Activated naive CD4-positive, alpha-beta T cell treated with anti-CD3 and anti-CD28 coated beads for 36 hours (primary cell): ENCODE measurements at places on chromosomes 6 and 20. TPM values are rescaled to one million over a fixed set of nuclear protein-coding genes. Genes with fewer than 3 reads are reported as not detected.

- DNase-seq: no peak
Measured at GRCh38 chr6:72811971-72812421, 190.1 kb downstream of the KCNQ5 start.

GRCh38 chr6:91710342-91710741, 1123.5 kb upstream of the MAP3K7 start:
- DNase-seq: no peak

GRCh38 chr6:170450916-170451761, 102.0 kb downstream of the PSMB1 start:
- no peak for DNase-seq

GRCh38 chr20:8788831-8789230, 280.1 kb upstream of the PLCB4 start:
- no peak for DNase-seq

DNA sequence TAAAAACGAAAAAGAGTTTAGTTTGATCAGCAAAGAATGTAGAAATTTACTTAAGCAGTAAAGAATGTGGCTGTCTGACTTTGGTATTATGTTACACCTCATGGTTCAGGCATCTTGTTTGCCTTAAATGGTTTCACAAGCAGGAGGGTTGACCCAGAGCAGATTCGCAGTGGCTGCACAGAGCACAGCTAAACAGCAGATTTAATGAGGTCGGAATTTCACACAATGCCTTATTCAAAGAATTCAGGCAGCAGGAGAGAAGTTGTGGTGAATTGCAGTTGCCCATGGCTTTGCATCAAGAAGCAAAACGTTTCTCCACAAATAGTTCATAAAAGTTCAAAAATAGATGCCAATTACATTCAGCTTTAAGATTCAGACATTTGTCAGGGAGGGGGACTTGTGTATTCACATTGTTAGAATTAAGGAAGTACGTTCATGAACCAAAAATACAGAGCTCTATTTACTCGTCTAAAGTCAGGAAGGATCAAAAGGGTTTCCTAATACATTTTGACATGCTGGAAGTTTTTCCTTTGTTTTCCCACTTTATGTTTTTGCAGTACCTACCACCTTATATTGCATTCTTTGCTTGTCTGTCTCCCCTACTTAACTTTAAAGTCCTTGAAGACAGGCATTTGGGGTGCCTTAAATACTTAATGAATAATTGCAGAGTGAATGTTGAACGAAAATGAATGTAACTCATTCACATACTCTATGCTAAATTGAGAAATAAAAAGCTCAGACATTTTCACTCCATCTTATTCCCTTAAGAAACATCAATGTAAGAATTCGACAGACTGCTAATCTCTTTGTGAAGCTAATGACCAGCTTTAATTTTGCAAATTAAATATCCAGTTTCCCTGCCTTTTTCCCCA, 1163.6 kb upstream of the CITED2 start:
- DNase-seq: no peak

Gene CLDN20
- total RNA-seq: not detected

Gene HCK
- not detected for total RNA-seq

Gene WRNIP1
- 19.2 TPM for total RNA-seq

Gene JARID2
- total RNA-seq: 26.6 TPM

Gene PAK5
- total RNA-seq: not detected

Gene SLC17A2
- 0.07 TPM for total RNA-seq

Gene PRSS16
- 1.3 TPM for total RNA-seq

Gene HSPA12B
- not detected for total RNA-seq
